NCI-H524 (cell line): ENCODE measurements at places on chromosomes 7 and 10.

DNA sequence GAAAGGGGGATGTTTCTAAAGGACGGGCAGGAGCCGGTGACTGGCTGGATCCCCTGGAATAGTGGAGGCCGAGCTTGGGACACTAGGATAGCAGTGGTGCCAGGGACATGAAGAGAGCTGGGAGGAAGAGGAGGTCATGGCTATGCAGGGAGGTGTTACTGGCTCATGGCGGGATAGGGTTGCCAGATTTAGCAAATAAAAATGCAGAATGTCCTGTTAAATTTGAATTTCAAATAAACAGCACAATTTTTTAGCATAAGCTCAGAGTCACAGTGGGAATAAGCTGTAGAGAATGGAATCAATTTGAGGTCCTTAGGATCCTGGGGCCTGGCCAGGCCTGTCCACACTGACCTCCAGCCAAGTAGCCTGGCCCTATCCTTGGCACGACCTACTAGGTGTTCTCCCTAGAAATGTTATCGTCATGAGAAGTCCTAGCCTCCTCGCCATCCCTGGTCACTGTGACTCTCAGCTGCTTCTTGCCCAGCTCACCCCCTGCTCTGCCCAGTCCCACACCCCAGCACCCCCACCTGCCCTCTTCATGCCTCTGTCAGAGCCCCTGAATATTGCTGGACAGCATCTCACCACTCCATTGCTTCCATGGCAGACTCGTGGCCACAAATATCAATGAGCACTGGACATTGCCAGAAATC, 7.6 kb upstream of the KCP start:
- no peak for DNase-seq

GRCh38 chr10:76736815-76737618, 900.6 kb downstream of the KCNMA1 start:
- no peak for DNase-seq

DNA sequence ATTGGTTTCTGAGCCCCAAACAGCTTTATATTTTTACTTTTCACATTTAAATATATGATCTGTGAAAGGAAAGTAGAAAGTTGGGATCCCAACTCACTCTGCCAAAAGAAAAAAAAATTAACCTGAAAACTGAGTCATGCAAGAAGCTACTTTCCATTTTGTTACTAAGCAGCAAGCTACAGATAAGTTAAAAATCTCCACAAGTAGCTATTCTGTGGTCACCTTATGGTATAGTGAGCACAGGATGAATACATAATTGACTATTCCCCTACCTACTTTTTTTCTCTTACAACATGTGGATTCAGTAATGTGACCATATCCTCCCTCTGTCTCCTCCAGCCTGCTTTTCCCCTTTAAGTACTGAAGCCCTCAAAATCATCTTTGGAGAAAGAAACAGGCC, 30.3 kb upstream of the CREB3L2 start:
- no peak for DNase-seq

- no peak for DNase-seq
Measured at GRCh38 chr10:69446650-69447151, 4.6 kb upstream of the TSPAN15 start.

GRCh38 chr10:120483651-120484301, 26.7 kb downstream of the PLPP4 start:
- DNase-seq, result no peak
